ENCODE measurements at places on chromosomes 5 and 9.

DNA sequence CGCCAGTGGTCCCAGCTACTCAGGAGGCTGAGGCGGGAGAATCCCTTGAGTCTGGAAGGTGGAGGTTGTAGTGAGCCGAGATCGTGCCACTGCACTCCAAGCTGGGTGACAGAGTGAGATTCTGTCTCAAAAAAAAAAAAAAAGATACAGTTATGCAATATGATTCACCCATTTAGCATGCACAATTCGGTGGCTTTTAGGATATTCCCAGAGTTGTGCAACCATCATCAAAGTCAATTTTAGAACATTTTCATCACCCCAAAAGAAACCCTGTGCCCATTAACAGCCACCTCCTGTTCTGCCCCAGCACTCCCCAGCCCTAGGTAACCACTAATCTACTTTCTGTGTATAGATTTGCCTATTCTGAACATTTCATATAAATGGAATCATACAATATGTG, 4.3 kb upstream of the DHFR start:
- peak; percentile 53 for DNase-seq

DNA sequence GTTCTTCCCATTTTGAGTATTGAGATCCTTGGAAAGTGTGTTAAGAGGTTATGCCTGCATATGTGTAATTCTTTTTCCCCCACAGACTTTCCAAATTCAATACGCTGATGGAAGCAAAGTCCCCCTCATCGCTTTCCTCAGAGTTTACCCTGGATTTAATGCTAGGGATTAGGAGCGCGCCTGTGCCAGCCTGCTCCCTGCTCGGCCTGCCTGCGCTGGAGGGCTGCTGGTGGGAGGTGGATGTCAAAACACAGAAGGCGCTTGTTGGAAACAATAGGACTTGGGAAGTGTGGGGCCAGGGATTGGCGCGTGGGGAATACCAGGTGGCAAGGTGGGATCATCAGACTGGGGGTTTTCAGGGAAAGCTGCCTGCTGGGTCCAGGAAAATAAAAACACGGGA, 39.8 kb upstream of the PTCH1 start:
- DNase-seq: no peak

DNA sequence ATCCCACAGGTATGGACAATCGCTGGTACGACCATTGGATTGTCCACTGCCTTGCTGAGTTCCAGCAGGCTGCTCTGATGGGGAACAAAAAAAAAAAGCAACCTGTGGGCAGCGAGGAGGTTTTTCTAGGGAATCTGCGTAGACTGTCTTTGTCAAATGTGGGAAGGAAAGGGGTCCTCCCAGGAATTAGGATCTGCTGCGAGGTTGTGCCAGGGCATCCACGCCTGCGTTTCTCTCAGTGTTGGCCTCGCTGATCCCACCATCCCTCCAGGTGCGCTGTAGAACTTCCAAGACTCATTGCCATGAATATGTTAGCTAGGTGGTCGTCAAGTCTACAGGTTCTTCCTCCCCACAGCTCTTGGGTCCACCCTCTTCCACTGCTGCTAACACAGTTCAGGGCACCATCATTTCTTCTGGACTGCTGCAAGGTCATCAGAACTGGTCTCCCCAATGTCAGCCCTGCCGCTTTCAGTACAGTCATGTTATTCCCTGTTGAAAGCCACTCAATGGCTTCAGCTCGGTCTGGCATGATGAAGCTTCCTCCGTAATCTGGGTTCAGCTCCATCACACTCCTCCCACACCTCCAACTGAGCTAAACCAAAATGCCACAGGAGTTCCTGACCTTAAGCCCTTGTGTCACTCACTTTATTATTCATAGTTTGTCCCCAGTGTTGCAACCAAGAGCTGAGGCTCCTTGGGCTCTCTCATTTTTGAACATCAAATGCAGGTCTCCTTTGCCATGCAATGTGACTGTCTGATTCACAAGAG, 79.5 kb upstream of the DMRT1 start:
- DNase-seq: no peak

GRCh38 chr5:107017616-107018015, 653.1 kb downstream of the EFNA5 start:
- DNase-seq: no peak

DNA sequence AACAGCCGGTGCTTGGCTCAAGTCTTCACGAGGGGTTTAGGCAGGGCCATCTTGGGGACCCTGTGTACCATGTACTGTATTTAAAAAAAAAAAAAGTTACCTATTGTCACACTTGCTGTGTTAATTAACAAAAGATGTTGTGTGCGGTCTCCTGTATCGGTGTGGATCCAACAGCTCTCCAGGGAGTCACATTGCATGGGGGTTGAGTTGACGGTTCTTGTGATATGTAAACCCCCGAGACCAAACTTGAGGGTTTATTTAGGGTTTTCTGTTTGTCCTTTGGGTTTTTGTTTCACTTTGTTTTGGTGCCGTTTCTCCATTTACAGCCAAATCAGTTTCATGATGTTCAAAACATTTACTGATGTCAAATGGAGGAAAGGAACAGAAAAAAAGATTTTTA, 22.2 kb downstream of the AMBP start:
- DNase-seq: no peak

DNA sequence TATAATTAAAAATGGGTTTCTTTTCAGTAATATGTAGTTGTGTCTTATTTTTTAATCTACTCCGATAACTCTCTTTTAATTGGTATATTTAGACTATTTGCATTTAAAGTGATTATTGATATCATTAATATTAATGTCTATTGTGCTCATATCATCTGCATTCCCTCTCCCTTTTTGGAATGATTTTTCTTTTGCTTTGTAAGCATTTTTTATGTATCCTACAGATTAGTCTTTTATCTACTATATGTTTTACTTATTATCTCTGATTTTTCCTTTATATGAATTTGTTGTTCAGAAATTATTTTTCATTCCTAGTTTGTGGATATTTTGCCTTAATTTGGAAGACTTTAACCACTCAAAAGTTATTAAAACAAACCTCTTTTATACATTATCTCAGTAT, 34.0 kb downstream of the NDUFS4 start:
- no peak for DNase-seq
